Activated CD8-positive, alpha-beta memory T cell treated with anti-CD3 and anti-CD28 coated beads, Interleukin-2, amount 10 ng/mL, durations not matched to agents 7 days and 5 days (primary cell): ENCODE measurements at places on chromosomes 7 and 10. TPM values are rescaled to one million over a fixed set of nuclear protein-coding genes. Genes with fewer than 3 reads are reported as not detected.

SP4 gene
- 58.7 TPM for total RNA-seq

FBXL13 gene
- total RNA-seq = 0.18 TPM

PRRT4 gene
- total RNA-seq = not detected

ALOX5 gene
- 8.9 TPM for total RNA-seq

INPP5A gene
- total RNA-seq = 6.6 TPM

DNA sequence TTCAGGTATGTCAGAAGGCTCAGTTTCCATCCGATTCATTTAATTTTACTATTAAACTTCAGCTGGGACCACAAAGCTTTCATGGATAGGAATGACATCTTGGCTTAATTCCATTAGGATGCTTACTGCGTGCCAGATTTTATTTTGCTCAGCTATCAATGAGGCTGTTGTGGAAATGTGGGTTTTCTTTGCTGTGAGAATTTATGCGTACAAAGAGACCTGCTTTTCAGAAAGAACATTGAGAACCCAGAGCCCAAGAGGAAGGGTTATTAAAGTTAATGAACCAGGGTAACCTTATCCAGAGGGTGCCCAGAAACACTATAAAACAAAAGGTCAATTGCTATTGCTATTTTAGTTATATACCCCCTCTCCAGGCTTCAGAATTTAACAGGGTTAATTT is 98.3 kb downstream of the MKLN1 start:
- H3K36me3 ChIP-seq = peaks cover 12% of the 10 kb centered on the region
- no peak overlapping the region for H3K27ac ChIP-seq
- no peaks in the 10 kb centered on the region for H3K27me3 ChIP-seq
- no peak overlapping the region for H3K4me3 ChIP-seq
- no peak for DNase-seq

DNA sequence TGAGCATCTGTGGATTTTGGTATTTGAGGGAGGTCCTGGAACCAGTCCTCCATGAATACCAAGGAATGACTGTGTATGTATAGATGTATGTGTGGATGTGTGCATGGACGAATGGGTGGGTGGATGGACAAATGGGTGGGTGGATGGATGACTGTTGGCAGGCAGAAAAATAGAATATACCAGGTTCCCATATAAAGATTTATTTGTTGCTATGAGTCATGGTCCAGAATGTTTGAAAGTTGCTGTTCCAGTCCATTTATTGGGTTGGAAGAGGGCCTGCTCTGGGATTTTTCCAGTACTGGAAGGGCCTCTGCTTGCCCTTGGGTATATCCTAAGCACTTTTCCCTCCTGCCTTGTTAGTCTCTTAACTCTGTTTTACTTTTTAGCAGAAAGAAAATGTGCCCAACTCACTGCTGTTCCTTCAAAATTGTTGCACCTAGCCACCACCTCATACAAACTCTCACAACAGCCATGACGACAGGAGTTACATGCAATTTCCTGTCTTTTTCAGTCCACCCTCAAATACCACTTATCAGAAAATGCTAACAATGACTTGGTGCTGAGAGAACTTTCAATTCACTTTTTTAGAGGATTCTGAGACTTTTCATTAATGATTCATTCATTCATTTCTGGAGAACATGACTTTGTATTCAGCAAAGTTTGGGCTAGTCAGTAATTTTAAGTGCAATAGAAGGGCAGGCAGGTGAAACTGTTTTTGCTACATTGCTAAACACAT is 108.1 kb downstream of the EEPD1 start:
- no peak overlapping the region for H3K27ac ChIP-seq
- H3K4me1 ChIP-seq = peaks cover 7% of the 10 kb centered on the region
- DNase-seq = no peak
- H3K27me3 ChIP-seq = no peaks in the 10 kb centered on the region
- H3K4me3 ChIP-seq = no peak overlapping the region

DNA sequence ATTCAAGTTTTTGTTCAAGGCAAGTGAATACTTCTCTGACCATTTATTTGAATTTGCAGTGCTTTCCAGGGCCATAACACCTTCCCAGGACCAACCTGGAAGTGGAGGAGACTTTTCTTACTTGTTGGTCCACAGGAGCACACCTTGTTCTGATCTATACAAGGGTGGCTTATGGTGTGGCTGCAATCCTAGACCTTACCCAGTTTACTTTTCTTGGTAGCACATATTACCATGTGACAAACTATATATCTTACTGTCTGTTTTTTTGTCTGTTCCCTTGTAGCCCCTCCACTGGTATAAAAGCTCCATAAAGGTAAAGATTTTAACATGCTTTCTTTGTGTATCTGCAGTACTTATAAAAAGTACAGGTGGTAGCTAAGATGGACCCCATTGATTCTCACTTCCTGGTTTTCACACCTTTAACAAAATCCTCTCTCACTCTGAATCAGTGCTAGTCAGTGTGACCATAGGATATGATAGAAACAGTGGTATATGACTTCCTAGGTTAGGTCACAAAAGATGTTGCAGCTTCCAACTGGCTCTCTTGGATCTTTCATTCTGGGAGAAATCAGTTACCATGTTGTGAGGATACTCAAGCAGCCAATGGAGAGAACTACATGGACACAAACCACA is 5.6 kb upstream of the ASB4 start:
- peaks cover 11% of the 10 kb centered on the region for H3K27me3 ChIP-seq
- H3K27ac ChIP-seq = no peak overlapping the region
- DNase-seq = no peak
- no peak overlapping the region for H3K4me3 ChIP-seq

DNA sequence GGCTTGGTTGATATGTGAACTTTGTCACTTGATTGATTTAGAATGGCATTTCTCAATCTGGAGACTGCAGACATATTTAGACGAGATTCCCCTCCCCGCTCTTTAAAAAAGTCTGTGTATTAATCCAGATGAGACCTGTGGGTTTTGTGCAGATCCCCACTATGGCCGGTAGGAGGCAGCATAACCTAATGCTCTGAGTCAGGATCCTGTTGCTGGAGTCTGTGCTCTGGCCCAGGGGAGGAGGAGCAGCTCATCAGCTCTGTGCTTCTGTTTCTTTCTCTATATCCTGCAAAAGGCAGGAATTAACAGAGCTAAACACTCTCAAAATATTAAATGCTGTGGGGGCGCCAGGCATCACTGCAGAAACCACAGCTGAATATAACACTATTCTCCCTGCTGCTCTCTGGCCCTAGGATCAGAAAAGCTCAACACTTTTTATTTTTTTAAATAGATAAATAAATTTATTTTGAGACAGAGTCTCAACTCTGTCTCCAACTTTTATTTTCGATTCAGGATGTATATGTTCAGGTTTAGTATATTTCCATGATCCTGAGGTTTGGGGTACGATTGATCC is 23.9 kb upstream of the SEPHS1 start:
- no peak overlapping the region for H3K4me3 ChIP-seq
- H3K27me3 ChIP-seq = peaks cover 7% of the 10 kb centered on the region
- H3K27ac ChIP-seq = no peak overlapping the region
- peak; percentile 73 for DNase-seq
- H3K4me1 ChIP-seq = no peaks in the 10 kb centered on the region

- no peak overlapping the region for H3K4me3 ChIP-seq
- DNase-seq = peak; percentile 26
These were observed 67.1 kb downstream of the ADCYAP1R1 start for GRCh38 chr7:31119249-31119648.

GRCh38 chr7:40072268-40072667 is 62.2 kb downstream of the MPLKIP start:
- no peaks in the 10 kb centered on the region for H3K27me3 ChIP-seq
- H3K4me1 ChIP-seq = no peaks in the 10 kb centered on the region
- no peak overlapping the region for H3K4me3 ChIP-seq
- H3K36me3 ChIP-seq = peaks cover 4% of the 10 kb centered on the region
- H3K27ac ChIP-seq = no peak overlapping the region

GRCh38 chr7:141097430-141097829 is 23.6 kb downstream of the TMEM178B start:
- H3K36me3 ChIP-seq = no peaks in the 10 kb centered on the region
- no peaks in the 10 kb centered on the region for H3K4me1 ChIP-seq
- H3K27ac ChIP-seq = no peak overlapping the region

GRCh38 chr7:139476891-139477290 is 6.6 kb downstream of the KLRG2 start:
- no peak for DNase-seq
- H3K27ac ChIP-seq = no peak overlapping the region
- H3K27me3 ChIP-seq = peaks cover 19% of the 10 kb centered on the region
- no peaks in the 10 kb centered on the region for H3K36me3 ChIP-seq
- no peaks in the 10 kb centered on the region for H3K4me1 ChIP-seq

DNA sequence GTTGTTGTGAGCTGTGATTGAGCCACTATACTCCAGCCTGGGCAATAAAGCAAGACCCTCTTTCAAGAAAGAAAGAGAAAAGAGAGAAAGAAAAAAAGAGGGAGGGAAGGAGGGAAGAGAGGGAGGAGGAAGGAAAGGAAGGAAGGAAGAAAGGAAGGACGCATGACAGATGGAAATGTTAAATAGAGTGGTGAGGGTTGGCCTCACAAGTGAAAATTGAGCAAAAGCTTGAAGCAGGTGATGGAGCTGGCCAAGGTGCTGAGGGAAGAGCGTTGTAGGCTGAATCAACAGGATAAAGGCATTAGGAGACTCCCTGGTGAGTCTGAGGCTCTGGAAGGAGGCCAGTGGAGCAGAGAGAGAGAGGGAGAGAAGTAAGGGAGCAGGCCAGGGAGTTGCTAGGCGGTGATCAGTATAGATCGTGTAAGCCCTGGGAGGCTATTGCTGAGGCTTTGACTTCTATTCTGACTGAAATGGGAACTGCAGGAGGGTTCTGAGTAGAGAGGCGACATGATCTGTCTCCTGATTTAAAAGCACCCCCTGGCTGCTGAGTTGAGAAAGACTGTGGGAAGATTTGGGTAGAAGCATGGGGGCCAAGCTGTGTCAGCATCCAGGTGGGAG is 26.5 kb upstream of the TMEM248 start:
- H3K4me1 ChIP-seq = no peaks in the 10 kb centered on the region
- H3K4me3 ChIP-seq = no peak overlapping the region
- no peaks in the 10 kb centered on the region for H3K27me3 ChIP-seq
- DNase-seq = no peak

DNA sequence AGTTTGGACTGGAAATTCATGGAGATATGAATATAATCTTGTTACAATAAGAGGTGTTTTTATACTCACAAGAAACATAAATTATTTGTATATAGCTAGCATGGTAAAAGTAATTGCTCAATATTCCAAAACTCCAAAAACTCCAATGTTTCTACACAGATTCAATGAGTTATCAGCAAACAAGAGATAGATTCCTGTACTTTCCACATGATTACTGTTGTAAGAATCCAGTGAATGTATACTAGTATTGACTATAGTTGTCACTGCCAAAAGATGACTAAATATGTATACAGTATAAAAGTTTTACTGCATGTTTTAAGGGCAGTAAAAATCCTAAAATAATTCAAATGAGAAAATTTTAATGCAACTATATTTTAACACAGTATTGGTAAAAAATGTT is 10.7 kb downstream of the ATOH7 start:
- H3K36me3 ChIP-seq = no peaks in the 10 kb centered on the region
- no peaks in the 10 kb centered on the region for H3K4me1 ChIP-seq
- peaks cover 11% of the 10 kb centered on the region for H3K27me3 ChIP-seq

DNA sequence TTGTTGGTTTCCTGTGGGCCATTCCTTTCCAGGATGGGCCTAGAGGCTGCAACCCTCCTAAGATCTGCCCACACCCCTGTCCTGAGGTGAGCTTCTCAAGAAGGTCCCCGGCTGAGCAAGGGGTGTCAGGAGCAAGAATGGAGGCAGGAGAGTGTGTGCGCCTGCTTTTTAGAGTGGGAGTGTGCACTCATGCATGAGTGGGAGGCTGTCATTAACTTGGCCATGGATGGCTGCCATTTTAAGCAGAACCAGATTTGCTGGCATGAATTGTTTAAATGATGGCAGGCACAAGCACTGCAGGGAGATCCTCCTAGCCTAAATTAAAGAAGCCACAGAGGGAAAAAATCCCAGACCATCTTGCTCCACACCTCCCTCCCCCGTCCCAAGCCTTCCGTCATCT is 2.9 kb upstream of the SGPL1 start:
- DNase-seq = no peak
- H3K27me3 ChIP-seq = no peaks in the 10 kb centered on the region
- H3K36me3 ChIP-seq = peaks cover 2% of the 10 kb centered on the region
- H3K4me1 ChIP-seq = peaks cover 12% of the 10 kb centered on the region
- no peak overlapping the region for H3K4me3 ChIP-seq

DNA sequence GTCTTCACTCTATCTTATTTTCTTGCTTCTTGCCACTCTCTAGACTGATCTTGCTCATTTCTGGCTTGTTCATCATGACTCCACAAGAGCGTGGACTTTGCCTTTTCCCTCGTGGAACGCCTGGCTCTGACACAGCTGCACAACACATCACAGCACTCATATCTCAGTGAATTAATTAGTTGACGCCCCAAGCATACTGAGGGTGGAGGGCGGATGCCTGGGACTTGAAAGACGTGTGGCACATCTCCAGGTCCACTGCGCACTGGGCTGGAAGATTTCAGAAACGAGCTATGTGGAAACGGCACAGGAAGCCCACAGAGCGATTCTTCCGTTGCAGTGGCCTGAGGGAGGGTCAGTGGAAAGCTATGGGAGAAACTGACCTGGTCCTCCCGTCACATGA is 23.6 kb upstream of the PLEKHA1 start:
- H3K27ac ChIP-seq = no peak overlapping the region
- DNase-seq = no peak
- no peaks in the 10 kb centered on the region for H3K4me1 ChIP-seq
- no peaks in the 10 kb centered on the region for H3K36me3 ChIP-seq

- no peaks in the 10 kb centered on the region for H3K27me3 ChIP-seq
- H3K4me1 ChIP-seq = peaks cover 20% of the 10 kb centered on the region
- no peak for DNase-seq
- no peak overlapping the region for H3K4me3 ChIP-seq
These were observed 51.5 kb downstream of the FAM107B start for GRCh38 chr10:14723052-14723689.

- H3K4me1 ChIP-seq = no peaks in the 10 kb centered on the region
- H3K27me3 ChIP-seq = peaks cover 12% of the 10 kb centered on the region
- no peak for DNase-seq
- H3K27ac ChIP-seq = no peak overlapping the region
- H3K36me3 ChIP-seq = no peaks in the 10 kb centered on the region
- no peak overlapping the region for H3K4me3 ChIP-seq
These were observed 16.1 kb upstream of the TRPV6 start for GRCh38 chr7:142901426-142902259.
